ENCODE measurements at places on chromosomes 2 and 18. TPM values are rescaled to one million over a fixed set of nuclear protein-coding genes. Genes with fewer than 3 reads are reported as not detected.

DNA sequence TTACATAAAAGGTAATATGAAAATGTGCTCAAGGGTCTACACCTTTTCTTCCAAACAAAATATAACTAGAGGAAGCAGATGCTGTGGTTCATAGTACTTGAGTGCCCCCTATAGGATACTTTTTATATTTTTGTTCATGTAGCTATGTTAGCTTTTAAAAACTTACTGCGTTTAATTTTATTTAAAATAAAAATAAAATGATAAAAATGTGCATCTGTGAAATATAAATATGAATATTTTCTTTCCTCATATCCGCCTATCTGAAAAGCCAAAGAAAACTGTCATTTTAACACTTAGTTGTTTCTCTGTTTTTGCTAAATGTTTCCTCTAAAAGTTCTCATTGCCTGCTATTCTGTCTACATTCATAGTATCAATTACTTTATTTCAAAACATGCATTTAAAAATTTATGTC, 9.6 kb upstream of the LRP1B start:
- DNase-seq, result no peak

LCT gene
- total RNA-seq, result 0.14 TPM

GRCh38 chr2:196268538-196269338, 97.4 kb upstream of the STK17B start:
- no peak for DNase-seq

DNA sequence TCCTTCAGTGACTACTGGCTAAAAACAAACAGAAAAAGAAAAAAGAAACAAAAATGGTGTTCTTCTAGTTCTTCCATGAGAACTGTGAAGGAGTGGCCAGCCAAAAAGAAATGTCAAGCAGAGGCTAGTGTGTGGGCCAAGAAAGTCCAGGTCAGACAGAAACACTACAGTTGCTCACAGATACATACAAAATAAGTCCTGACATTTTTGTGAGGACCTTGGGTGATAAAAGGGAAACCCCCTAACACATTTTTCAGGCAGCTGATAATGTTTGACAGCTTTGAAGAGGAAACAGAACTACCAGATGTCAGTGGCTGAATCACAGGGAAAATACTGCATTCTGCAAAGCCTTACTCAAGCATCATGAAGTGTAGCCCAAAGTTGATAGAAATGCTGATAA, 28.1 kb downstream of the ARHGAP25 start:
- DNase-seq, result no peak

PARD3B gene
- 0.37 TPM for total RNA-seq

DNA sequence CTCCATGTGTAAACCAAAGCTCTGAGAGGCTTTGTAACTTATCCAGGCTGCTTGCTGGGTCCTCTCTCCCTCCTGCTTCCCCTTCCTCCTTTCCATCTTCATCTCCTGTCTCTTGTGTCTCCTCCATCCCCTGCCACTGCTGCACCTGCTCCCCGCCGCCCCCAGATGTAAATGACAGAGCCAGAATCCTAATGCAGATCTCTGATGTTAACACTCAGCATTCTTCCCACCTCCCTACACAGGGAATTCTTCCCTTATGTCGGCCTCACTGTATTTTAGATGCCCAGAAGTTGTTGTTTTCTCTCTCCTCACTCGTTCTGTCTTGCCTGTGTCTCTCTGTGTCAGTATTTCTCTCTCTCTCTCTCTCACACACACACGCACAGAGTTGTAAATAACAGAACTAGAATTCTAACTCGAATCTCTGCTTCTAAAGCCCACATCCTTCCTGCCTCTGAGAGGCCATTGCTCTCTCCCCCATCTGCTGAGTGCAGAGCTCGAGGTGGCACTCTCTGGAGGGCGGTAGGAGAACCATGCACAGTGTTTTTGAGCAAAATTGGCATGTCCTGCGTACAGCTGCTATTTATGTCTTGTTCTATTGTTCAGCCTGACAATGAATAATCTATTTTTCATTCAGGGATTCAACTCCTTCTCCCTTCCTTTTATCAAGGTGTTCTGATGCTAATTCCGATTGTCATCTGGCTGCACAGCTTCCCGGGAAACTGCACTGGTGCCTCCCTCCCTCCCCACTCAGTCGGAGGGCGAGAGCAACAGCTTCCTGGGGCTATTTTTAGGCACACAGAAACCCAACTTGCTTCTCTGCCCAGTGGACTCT, 219.9 kb downstream of the SH3RF3 start:
- DNase-seq, result no peak

GRCh38 chr18:21901423-21901945, 160.9 kb downstream of the MIB1 start:
- DNase-seq, result no peak

GRCh38 chr2:168471163-168471475, 15.0 kb downstream of the CERS6 start:
- no peak for DNase-seq

- DNase-seq, result peak; percentile 87
Measured at GRCh38 chr2:120669121-120669952, 66.3 kb upstream of the GLI2 start.

ATP8B1 gene
- total RNA-seq, result 0.64 TPM

- no peak for DNase-seq
Measured at GRCh38 chr2:38496927-38497669, 105.6 kb downstream of the HNRNPLL start.

DNA sequence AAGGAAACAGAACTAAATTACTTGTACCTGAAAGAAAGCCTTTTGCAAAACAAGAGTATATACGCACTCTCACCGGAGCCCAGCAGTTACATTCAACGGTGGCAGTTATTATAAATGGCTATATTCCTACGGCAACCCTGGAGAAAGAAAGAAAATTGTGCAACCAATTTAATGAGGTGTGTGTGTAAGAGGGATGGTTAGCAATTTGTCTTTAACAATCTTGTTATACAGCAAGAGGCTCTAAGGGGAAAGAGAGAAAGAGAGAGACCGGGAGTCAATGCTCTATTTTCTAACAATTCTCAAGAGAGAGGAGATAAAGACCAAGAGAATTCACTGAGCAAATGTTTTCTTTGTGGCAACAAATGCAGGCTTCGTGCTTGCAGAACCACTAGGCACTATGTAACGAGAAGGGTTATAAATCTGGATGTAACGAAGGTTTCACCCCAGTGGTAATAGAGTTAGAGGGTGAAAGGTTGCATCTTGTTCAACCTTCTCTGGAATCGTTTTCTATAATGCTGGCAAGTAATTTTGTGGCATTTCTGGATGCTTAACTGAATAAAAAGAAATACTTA, 359.1 kb upstream of the SPRED2 start:
- no peak for DNase-seq

DNA sequence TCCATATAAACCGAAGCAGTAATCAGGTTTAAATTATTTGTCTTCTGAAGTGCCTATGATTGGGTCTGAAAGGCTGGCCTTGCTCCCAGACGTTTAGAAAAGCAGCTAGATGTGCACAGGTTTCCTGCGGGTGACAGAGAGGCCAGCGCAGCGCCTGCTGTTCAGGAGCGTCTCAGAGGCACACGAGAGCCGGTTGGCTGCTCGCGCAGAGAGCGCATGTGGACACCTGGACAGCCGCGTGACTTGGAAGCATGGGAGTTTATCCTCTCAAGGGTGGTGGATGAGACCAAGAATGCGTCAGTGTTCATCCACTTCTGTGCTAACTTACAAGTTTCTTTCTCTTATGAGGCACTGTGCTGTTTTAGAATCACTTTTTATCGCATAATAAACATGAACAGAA, 303.7 kb downstream of the PTGR3 start:
- DNase-seq, result no peak

GRCh38 chr2:224922142-224922727, 120.0 kb downstream of the DOCK10 start:
- no peak for DNase-seq

ADRA2B gene
- total RNA-seq, result not detected

PXDN gene
- total RNA-seq, result 171 TPM

AMER3 gene
- total RNA-seq, result not detected

DNA sequence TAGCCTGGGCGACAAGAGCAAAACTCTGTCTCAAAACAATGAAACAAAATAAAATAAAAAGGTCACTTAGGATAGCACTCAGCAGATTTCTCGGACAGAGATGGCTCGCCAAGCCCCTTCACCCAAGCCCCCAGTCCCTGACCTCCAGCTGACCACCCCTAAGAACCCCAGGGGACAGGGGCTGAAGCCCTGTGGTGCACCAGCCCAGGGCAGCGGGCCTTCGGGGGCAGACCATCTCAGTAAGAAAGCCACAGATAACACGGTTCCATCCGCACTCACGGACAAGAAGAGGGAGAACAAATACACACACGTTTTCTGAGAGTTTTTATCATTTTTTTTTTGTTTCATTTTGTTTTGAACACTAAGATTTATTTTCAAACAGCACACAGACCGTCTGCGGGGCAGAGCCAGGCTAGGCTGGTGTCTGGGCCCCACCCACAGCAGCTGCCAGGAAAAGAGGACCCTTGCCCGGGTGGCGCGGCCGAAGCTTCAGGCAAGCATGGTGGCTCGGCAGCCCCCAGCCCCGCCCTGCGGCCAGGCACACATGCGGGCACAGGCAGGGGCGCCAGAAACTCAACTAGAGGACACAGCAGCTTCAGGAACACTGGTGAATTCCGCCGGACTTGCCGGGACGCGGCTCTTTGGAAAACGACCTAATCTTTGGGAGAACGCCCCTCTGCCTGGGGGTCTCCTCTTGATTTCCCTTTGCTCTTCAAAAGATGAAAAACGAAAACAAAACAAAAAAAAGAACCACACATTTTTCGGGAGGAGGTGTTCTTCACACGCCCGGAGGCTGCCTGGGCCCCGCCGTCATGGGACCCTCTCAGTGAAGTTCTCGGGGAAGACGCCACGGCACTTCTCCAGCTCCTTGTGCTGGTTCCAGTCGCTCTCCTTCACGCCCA, 59.0 kb downstream of the BIN1 start:
- DNase-seq, result no peak

EGR4 gene
- not detected for total RNA-seq

All from H4 (cell line).